ENCODE measurements at places on chromosomes 6 and 20.

DNA sequence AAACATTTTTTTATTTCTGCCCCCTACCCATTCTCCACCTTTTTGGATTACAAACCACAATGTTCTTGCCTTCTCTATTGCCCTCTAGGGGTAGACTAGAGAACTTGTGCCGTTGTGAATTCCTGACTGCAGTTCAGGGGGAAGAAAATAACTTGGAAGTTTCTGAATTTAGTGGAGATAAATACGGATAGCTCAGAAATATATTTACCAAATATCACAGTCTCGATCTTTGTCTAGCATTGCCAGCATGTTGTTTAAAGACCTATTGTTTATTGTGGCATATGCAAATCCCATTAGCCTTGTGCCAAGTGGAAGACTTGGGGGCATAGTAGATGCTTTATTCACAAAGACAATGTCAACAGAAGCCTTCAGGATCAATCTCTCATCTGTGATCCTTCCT, 154.1 kb upstream of the MMS22L start:
- no peak for DNase-seq

DNA sequence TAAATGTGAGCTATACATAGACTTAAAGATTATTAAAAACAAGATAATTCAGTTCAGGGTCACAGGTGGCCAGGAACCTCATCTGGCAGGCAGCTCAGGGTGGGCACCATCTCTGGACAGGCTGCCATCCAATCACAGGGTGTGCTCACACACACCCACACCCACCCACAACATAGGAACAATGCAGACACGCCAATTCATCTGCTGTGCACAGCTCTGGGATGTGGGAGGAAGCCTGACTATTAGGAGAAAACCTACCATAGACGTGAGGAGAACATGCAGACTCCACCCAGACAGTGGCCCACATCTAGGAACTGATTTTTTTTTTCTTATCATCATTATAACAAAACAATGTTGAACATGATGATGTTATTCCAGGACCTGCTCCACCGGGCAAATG, 286.7 kb downstream of the PRL start:
- DNase-seq = no peak

DNA sequence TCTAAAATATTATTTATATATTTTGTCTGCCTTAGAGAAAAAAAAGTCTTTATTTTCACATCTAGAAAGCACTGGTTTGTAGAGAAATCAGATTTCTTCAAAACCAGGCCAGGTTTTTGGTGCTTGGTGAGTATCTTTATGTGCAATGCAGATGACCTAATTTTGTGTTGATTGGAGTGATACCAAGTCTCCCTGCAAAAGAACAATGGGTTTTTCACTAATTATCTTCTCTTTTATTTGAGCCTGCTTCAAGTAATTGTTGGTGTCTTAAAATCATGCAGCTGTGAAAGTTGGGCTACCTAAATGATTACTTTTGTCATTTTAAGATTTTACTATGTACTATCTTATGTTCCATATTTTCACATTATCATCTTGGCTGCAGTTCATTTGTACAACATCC, 874.7 kb downstream of the TFAP2A start:
- DNase-seq = no peak

- DNase-seq = no peak
Measured at GRCh38 chr6:125432963-125433362, 131.2 kb upstream of the HDDC2 start.

DNA sequence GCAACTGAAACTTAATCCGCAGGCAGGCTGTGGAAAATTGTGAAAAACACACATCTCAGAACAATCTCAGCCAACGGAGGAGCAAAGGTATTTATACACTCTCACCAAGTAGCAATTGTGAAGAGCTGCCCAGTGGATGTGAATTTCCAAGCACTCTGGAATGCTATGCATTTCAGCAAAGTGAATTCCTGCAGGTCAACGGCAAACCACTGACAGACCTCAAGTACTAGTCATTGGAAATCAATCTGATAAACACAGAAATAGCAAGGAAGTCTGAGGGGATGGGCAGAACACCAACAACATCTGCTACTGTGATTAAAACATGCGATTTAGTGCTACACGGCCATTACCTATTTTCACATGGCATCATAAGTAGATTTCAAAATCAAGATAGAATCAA, 429.1 kb downstream of the HTR1B start:
- DNase-seq = no peak

DNA sequence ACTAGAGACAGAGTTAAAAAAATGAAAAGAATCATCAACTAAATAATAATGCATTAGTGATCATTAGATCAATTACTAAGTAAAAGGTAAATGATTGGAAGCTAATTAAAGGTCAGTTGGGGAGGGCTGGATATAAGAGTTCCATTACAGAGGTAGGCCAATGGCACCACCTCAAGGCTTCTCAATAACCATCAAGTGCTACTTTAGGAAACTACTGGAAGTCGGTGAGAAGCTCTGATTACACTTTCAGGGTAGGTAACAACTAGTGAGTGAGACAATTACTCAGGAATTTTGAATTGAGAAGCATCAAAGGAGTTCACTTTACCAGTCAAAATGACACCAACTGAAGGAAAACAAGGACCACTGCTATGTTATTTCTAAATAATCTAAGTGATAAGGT, 90.2 kb upstream of the HDAC2 start:
- DNase-seq = no peak

- no peak for DNase-seq
Measured at GRCh38 chr6:48404927-48405326, 293.9 kb upstream of the PTCHD4 start.

DNA sequence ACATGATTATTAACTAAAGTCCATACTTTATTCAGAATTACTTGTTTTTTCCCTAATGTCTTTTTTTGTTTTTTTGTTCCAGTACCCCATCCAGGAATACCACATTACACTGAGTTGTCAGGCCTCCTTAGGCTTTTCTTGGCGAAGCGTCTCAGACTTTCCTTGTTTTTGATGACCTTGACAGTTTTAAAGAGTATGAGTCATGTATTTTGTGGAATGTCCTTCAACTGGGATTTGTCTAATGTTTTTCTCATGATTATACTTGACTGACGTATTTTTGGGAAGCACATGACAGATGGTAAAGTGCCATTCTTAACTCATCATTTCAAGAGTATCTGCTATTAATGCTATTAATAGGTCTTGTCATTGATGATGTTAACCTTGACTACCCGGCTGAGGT, 23.6 kb downstream of the ENPP1 start:
- no peak for DNase-seq

DNA sequence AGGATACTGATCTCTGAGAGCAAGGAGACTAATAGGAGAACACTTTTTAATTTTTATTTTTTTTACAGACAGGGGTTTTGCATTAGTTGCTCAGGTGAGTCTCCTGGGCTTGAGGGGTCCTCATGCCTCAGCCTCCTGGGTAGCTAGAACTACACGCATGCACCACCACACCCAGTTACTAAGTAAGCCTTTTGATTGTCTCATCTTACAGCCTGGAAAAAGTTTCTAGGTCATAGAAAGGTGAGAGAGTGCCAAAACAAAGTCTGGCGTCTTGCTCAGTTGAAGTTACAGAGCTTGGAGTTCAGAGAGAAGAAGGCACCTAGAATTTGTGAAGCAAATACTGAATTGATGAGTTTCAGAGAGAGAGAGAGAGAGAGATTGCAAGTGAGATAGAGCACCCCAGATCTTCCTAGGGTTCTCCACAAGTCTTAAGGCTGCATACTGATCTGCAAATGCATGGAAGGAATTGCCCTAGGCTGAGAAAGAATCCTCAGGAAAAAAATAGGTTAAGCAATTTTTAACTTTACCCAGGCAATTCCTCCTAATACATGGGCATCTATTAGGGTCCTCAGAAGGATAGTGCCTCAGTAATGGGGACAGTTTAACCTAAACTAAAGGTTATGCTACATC, 37.6 kb upstream of the PHIP start:
- no peak for DNase-seq

DNA sequence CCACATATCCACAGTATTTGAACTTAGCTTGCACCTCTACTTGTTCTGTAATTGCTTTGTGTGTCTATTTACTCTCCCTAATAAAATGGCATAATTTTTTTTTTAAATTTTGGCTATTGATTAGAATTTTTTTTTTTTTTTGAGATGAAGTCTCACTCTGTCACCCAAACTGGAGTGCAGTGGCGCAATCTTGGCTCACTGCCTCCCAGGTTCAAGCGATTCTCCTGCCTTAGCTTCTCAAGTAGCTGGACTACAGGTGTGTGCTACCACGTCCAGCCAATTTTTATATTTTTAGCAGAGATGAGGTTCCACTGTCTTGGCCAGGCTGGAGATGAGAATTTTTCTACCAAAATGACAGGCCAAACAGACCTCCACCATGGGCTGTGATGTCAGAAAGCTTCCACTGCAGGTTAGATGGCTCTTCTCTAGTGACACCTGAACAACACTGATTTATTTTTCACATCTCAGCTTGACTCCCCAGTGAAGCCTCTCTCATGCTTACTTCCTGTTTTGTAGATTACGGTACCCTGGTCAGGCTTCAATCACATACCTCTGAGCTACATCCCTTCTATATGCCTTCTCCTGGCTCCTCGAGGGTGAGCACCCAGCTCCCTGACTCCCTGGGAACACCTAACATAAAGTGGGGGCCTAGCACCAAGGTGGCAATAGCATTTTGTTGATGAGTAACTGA, 112.8 kb downstream of the ARHGAP18 start:
- no peak for DNase-seq

- DNase-seq = no peak
Measured at GRCh38 chr6:43278524-43279078, 19.5 kb upstream of the SLC22A7 start.

DNA sequence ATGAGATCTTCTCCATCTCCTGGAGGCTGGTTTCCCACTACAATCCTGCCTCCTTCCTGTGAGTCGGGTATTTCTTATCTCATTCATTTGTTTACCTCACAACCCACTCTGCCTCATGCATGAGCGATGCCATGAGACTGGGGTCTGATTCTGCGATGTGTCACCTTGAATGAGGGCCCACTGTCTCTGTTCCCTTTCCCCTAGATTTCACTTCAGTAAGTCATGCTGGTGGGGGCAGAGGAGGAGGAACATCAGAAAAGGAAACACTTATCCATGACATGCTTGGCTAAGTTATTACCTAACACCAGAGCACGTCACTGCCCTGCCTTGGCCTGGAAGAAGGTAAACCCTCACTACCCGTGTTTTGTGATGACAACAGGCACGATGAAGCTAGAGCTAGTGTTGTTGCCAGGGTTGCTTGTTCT, 337.4 kb upstream of the PRDM1 start:
- no peak for DNase-seq

DNA sequence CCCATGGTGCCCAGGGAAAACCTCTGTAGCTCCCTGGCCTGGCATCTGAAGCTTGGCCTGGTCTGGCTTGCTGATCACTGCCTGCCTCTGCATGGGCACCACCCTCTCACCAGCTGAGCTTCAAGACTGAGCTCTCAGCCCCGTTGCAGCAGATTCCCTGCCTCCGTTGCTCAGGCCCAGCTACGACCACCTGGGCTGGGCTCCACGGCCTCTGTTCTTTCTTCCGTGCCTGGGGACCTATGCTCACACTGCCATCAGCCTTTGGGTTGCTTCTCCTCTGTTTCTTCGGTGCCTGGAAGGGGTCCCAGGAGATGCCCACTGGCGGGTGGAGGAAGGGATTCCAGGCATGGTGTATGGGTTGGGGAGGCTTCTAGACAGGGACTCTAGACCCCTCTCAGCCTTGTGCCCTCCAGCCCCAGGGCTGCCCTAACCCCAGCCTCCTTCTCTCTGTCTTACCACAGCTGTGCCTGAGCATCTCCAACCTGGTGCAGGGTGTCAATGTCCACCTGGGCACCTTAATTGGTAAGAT, 9.1 kb downstream of the BPIFB2 start:
- DNase-seq = no peak
